DMS153 (cell line): ENCODE measurements at places on chromosomes 1 and 21.

GRCh38 chr1:156135930-156136871, 17.2 kb upstream of the SEMA4A start:
- no peak for DNase-seq

GRCh38 chr1:182430263-182431068, 19.5 kb upstream of the RGSL1 start:
- DNase-seq: no peak

- no peak for DNase-seq
Measured at GRCh38 chr1:88736633-88737248, 52.7 kb downstream of the PKN2 start.

- no peak for DNase-seq
Measured at GRCh38 chr1:228145463-228146416, 4.0 kb upstream of the GJC2 start.

DNA sequence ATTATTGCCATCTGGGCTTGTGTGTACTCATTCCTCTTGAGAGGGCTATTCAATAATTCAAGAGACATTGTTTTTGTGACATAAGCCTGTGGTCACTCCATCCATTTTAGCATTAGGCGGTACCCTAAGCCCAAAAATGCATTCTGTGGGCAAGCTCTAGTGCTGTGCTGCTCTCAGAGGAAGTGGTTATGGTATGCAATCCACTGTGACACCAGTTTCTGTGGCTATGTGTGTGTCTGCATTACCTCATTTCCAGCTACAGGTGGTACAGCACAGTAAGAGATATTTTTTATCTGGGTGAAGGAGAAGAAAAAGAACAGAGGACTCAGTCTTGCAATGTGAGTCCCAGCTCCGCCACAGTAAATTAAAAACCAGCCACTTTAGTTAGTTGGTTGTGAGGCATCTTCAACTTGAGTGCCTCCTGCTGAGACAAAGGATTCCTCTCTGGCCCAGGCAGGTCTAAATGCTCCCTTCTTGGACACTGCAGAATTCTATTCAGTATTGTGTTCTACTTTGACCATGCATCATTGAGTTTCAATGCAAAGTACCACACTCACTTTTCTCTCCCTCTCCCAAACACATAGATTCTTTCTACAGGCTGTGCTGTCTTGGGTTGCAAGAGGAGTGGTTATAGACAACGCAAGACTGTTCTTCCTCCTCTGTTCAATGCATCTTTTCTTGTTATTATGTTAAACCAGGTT, 777.8 kb upstream of the BRINP3 start:
- no peak for DNase-seq

DNA sequence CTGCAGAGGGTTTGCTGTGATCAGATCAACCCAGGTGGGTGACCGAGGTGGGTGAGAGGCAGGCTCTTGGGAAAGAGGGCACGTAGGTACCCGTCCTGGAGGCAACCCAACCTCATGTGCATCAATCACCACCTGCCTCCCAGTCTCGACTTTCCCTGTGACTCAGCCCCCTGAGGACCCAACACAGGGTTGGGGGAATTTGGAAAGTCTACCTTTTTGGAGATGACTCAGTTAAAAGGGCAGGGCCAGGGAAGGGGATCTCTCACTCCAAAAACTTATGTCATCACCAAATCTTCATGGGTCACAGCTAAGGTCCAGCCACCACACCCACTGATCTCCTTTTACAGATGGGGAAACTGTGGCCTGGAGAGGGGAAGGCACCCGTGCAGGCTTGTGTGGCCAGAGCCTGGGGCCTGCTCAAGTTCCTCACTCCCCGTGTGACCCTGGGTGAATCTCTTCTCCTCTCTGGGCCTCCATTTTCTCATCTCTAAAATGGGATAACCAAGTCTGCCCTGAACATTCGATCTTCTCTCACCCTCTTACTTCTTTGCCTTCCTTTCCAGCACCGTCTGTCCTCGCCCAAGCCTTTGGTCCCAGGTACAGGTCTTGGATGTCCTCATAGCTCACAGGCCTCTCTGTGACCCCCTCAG, 34.6 kb upstream of the WNT4 start:
- no peak for DNase-seq

DNA sequence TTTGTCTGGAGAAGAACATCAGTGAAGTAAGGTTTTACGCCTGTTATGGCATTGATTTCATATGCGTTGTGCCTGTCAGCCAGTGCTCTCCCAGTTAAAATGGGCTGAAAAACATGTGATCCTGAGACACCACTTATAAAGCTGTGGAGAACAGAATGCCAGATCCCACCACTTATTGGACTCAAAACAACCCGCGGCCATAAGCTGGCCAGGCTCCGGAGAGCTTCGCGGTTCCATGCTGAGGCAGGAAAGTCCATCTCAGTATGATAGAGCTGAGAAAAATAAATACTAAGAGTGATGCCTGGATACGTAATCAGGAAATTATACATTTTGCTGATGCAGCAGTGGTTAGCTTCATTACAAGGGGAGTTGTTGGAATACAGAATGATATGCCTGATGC, 5.1 kb downstream of the APOBEC4 start:
- no peak for DNase-seq

DNA sequence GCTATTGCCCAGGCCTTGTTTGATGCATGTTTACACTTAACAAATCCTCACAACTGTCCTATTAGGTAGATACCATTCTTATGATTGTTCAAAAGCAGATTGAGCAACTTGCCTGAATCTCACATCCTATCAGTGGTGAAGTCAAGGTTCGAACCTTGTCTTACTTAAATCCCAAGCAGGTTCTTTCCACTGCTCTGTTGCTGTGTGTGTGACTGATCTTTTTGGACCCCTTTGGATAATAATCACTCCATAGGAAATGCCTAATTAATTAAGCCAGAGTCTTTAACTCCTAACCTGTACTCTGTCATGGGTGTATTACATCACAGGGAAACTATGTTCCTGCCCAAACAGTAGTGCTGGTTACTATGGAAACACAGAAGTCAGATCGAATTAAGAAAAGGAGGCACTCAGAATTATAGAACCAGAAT, 84.2 kb downstream of the SPATA46 start:
- no peak for DNase-seq

DNA sequence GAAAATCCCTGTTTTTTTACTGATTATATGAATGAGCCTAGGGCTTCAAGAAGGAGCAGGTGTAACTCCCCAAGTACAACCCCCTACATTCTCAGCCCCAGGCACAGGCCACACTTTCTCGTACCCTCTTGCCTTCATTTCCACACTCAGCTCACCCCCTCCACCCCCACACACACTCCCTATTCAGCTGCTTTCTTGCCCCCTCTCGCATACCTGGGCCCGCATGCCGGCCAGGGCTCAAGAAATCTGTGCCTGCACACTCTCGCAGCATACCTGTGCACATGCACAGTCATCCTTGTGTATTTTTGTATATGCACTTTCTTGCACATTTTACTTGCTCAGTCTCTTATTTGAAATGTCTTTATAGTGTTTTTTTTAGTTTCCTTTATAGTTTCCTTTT, 2.0 kb downstream of the PTPRF start:
- no peak for DNase-seq

- DNase-seq: no peak
Measured at GRCh38 chr1:13794231-13795187, 94.5 kb downstream of the PRDM2 start.

DNA sequence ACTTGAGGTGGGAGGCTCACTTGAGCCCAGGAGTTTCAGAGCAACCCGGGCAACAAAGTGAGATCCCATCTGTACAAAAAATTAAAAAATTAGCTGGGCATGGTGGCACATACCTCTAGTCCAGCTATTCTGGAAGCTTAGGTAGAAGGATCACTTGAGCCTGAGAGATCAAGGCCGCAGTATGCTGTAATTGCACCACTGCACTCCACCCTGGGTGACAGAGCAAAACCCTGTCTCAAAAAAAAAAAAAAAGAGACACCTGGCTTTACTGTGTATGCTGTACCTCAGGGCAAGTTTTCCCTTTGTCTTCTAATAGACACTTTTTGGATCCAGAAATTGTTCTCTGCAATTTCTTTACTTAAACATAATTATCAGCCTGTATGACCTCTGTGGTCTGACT, 23.1 kb upstream of the RCC1 start:
- DNase-seq: no peak

DNA sequence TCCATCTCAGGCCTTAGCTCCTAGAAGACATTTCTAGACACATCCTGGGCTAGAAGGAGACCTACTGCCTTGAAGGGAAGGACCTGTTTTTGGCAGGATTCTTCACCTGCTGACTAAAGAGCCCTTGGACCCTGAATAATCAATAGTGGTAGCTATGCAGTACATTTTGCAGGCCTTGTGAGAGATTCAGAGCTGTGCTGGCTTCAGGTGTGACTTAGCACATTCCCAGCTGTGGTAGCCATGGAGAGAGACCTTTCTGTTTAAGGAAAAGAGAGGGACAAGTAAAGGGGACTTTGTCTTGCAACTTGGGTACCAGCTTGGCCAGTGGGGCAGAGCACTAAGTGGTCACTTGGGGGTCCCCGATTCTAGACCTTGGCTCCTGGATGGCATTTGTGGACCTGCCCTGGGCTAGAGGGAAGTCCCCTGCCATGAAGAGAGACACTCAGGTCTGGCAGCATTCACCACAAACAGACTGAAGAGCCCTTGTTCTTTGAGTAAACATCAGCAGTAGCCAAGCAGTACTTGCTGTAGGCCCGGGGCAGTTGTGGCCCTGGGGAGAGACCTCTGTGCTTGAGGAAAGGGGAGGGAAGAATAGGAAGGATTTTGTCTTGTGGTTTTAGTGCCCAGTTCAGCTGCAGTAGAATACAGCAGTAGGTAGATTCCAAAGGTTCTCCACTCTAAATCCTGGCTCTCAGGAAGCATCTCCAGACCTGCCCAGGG, 26.2 kb upstream of the CD1A start:
- peak; percentile 43 for DNase-seq

GRCh38 chr1:12245733-12246132, 15.9 kb downstream of the VPS13D start:
- DNase-seq: no peak

GRCh38 chr1:23196627-23197328, 20.5 kb downstream of the HTR1D start:
- DNase-seq: no peak

GRCh38 chr1:235650341-235651169, 971 bp upstream of the GNG4 start:
- DNase-seq: peak; percentile 27

DNA sequence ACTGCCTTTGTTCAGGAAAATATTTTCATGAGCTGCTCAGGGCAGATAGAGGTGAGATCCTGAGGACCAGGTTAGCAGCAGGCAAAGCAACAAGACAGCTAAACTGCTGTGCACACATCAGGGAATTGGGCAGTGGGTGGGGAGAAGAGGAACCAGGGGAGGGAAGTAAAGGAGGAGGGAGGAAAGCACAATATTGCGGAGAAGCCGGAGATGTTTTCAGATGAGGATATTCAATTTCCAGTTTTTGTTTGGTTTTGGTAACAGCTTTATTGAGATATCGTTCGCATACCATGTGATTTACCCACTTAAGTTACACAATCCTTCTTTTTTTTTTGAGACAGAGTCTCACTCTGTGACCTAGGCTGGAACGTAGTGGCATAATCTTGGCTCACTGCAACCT, 34.5 kb downstream of the EPHA10 start:
- no peak for DNase-seq

DNA sequence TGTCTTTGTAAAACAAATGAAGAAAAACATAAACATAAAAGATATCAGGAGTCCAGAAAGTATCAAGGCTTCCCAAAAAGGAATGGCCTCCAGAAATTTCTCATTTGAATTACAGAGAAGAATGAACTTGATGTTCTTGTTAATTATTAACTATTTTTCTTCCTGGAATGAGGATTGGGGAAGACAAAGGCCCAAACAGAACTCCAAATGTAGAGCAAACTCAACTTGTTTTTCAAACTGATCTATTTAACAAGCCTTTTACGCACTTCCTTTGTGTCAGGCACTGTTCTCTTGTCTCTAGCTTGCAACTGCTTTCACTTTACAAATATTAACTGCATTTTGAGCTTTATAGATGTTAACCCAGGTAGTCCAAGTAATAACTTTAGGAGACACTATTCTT, 45.5 kb downstream of the LAMC2 start:
- no peak for DNase-seq

- no peak for DNase-seq
Measured at GRCh38 chr1:230313453-230314141, 112.5 kb downstream of the PGBD5 start.

GRCh38 chr1:229943988-229944743, 122.9 kb upstream of the GALNT2 start:
- DNase-seq: no peak

DNA sequence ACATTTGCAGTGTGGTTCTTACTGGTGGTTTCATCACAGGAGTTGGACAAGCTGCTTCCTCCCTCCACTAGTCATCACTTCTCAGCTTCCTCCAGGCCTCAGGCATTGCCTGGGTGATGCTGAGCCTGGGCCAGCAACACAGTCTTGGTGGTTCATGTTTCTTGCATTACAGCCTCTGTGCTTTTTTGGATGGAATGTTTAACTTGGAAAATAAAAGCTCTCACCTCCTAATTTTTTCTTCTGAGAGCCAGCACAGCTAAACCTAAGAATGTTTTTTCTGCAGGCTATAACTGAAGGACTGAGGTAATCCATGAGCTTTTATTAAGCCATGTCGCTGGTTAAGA, 66.1 kb upstream of the RHOU start:
- no peak for DNase-seq

- no peak for DNase-seq
Measured at GRCh38 chr1:2973601-2974593, 47.4 kb upstream of the ACTRT2 start.

- DNase-seq: no peak
Measured at GRCh38 chr1:238624776-238625175, 734.1 kb upstream of the ZP4 start.

DNA sequence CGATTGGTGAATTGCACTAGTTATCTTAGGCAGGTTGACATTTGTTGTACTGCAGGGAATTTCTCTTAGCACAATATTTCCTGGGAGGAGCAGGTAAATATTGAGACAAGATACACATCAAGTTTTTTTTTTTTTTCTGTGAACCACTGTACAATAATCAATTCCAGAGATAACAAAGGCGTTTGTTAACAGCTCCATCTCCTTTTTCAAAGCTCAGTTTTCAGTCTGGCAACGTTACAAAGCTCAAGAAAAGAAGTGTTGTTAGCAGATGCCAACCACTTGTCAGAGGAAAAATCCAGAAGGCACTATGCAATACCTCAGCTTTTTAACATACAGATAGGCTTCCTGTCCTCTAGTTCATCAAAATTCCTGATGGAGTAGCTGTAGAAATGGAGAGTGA, 40.9 kb upstream of the DAB1 start:
- DNase-seq: peak; percentile 10

DNA sequence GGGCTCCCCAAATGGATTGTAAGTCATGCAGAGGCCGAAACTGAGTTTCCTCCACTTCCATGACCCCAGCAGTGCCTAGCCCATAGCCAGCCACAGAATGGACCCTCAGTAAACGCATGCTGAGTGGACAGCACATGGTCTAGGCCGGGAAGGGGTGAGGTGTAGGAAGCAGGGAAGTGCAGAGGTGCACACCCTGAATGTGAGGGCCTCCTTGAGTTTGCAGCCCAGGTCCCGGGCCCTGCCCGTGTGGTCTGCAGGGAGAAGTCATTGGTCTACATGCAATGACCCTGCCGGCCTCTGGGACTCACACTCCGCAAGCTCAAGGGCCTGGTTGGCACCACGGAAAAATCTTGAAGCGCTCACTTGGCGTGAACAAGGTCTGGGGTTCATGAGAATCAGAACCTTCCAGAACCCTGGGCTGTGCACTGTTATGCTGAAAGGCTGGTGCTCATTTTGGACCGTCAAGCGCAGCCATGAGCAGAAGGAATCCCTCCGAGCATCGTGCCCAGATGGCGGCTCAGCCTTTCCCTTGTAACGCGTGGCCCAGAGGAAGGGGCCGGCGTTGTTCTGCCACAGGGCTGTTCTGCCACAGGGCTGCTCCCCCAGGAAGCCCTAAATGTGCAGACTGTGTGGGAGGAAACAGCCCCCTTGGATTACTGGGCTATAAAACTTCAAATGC, 66.4 kb downstream of the PSMG1 start:
- no peak for DNase-seq

- no peak for DNase-seq
Measured at GRCh38 chr1:243251539-243251938, 3.5 kb downstream of the CEP170 start.
